Stimulated activated CD4-positive, alpha-beta T cell treated with anti-CD3 and anti-CD28 coated beads, Interleukin-1b, Interleukin-23, amount 100 ng/mL, for 1 hour (primary cell): ENCODE measurements at places on chromosomes 5 and 9.

GRCh38 chr5:154487541-154487940, 9.5 kb upstream of the HAND1 start:
- DNase-seq: no peak

DNA sequence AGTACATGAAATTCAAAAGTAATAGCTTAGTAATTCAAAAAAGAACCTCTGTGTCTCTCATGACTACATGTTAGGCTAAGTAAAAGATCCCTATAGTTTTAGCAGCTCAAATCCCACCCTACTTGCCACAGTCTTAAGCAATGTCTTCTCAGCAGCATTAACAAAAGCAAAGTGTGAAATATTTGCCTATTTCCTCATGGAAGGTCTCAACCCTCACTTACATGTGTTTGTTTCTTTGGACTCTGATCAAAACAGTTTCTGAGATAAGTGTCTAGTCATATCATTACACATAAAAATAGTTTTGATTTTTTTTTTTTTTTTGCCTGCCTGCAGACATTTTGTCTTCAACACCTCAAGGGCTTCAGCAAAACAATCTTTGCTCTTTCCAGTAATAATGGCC, 310.5 kb downstream of the CETN3 start:
- no peak for DNase-seq

- no peak for DNase-seq
Measured at GRCh38 chr9:95852059-95853032, 23.1 kb upstream of the ERCC6L2 start.

GRCh38 chr5:54848581-54848980, 136.8 kb downstream of the ESM1 start:
- DNase-seq: no peak

DNA sequence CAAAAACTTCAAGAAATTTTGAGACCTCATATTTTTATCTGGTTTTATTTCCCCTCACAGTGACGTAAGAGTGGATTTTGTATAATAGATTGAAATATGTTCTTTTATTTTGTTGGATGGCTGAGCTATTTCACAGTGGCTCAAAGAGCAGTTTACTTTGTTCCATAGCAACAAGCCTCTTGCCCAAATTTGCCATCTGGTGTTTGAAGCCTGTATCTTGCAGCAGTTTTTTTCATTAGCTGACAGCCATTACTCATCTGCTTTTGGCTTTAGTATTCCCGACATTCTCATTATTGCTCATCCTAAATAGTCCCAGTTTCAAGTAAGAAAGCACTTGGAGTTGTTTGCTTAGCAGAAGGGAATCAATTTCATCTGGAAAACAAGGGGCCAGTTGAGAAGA, 36.3 kb downstream of the GDA start:
- no peak for DNase-seq

- peak; percentile 86 for DNase-seq
Measured at GRCh38 chr5:163459819-163460561, at the start of gene NUDCD2. TSS of gene NUDCD2 (minus strand) at chr5:163460102. CDS start at chr5:163460050, 52 bp downstream.

DNA sequence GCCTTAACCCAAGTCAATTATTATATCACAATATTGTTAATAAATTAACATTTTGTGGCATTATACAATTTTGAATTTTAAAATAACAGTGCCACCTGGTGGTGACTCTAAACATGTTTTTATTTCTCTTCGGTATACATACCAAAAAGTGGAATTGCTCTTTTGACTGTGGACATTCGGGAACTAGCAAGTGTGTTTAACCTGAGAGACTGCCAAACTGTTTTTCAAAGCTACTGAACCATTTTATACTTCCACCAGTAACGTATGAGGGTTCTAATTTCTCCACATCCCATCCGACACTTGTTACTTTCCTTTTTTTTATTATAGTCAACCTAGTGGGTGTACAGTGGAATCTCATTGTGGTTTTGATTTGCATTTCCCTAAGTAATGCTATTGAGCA, 18.3 kb upstream of the HSDL2 start:
- DNase-seq: no peak
